ENCODE measurements at places on chromosomes 1 and 21.

DNA sequence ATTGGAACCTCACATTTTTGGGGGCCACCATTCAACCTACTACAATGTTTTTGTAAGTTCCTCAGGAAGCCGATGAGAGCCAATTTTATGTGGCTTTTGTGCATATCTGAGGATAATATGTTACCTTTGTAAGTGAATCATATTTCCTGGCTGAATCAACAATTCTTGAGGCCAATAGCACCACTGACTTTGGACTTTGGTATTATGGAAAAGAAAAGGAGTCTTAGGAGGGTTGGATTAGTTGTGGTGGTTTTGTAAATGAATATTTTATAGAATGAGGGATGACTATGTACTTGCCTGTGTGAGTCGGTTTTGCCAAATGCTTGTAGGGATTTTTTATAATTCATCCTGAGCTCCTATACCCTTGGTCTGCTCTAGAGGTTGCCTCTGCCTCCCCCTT is 181.5 kb upstream of the HMGB4 start:
- no peak for DNase-seq

DNA sequence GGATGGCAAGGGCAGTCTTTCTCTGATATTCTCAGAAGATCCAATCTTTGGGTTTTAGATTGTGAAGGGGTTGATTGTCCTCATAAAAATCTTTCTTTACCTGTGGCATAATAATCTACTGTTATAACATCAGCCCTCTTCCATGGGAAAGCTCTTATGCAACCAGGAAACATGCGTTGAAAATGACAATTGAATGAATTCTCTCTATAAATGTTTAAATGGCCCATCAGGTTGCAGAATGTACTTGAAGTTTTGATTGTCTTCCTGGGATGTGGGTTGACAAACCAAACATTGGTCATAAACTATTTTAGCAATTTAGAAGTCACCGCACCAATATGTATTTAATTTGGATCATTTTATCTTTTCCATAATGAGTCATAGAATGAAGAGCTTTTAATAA is 31.7 kb upstream of the ITLN1 start:
- DNase-seq: no peak

GRCh38 chr21:43333298-43334062 is 93.5 kb downstream of the SIK1 start:
- DNase-seq: no peak

DNA sequence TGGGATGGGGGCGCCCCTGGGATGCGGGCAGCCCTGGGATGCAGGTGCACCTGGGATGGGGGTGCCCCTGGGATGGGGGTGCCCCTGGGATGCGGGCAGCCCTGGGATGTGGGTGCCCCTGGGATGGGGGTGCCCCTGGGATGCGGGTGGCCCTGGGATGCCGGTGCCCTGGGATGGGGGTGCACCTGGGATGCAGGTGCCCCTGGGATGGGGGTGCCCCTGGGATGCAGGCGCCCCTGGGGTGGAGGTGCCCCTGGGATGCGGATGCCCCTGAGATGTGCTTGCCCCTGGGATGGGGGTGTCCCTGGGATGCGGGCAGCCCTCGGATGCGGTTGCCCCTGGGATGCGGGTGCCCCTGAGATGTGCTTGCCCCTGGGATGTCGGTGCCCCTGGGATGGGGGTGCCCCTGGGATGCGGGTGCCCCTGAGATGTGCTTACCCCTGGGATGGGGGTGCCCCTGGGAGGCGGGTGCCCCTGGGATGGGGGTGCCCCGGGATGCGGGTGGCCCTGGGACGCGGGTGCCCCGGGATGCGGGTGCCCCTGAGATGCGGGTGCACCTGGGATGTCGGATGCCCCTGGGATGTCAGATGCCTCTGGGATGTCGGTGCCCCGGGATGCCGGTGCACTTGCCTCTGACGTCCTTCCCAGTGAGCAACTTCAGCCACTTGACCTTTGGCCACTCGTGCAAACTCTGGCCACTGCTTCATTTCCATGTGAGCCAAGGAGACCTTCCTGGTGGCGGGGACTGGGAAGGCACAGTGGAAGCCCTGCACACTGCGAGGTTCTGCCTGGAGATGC is 37.3 kb upstream of the SLC19A1 start:
- DNase-seq: no peak

DNA sequence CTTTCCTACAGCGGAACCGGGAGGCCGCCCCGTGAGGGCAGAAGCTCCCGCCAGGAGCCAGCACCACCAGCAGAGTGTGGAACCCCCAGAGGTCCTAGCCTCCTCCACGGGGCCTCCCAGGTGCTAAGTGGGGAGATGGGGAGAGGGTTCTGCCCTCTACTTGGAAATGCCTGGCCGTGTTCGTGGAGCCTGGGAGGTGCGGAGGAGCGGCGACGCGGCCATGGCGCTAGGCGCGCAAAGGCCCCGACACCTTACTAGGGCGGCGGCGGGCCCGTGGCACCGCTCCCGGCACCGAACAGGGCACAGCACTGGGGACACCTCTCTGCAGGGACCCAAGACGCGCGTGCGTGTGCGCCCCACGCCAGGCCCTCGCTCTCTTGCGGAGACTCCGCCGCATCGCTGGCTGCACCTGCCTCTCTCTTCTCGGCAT is 1.3 kb upstream of the CACNA1E start:
- DNase-seq: no peak

GRCh38 chr1:228373681-228374571 is 32.7 kb downstream of the TRIM11 start:
- no peak for DNase-seq

GRCh38 chr21:33042812-33043211 is 17.1 kb downstream of the OLIG2 start:
- no peak for DNase-seq
